ENCODE measurements at places on chromosomes 16 and 17.

GRCh38 chr17:62715882-62716390, 88.5 kb downstream of the MRC2 start:
- no peak for DNase-seq

- DNase-seq, result no peak
These were observed at the start of gene KRTAP2-3 for GRCh38 chr17:41060052-41060604. Gene KRTAP2-3 (minus strand): TSS chr17:41060114. CDS start chr17:41060050, 64 bp downstream.

- DNase-seq, result no peak
These were observed 48.5 kb downstream of the CDH13 start for GRCh38 chr16:82675300-82675699.

DNA sequence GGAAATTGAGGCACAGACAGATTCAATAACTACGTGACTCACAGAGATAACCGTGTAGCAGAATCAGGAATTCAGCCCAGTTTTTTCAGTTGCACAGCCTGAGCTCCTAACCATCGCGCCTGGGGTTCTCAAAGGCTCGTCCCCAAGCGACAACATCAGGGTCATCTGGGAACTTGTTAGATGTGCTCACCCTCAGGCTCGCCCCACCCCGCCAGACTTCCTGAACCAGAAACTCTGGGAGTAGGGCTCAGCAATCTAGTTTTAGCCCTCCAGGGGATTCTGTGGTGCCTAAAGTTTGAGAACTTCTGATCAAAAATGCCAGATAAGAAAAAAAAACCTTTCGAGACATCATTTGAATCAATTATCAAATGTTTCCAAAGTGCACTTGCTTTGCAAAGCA, 559.8 kb downstream of the WWOX start:
- DNase-seq, result no peak

GRCh38 chr16:57742543-57742942, 7.0 kb downstream of the KATNB1 start:
- no peak for DNase-seq

GRCh38 chr16:9296271-9296590, 204.8 kb downstream of the HAPSTR1 start:
- DNase-seq, result no peak

DNA sequence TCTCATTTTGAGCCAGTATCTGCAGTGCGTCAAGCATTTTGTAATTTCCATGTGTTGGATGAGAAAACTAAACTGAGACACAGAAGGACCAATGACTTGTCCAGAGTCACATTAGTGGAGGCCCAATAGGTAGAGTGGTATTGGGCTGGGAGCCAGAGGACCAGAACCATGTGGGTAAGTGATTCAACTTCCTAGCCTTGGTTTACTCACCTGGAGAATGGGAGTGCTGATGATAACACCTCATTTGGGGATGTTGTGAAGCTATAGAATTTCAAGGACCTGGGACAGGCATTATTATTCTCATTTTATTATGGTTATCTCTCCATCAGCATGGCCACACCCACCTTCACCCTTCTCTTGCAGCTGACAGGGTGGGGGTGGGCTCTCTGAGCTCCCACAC, 8.1 kb downstream of the CPNE2 start:
- DNase-seq, result no peak

GRCh38 chr16:49085686-49086085, 196.0 kb downstream of the CBLN1 start:
- DNase-seq, result no peak

- no peak for DNase-seq
These were observed 13.4 kb downstream of the ITGAL start for GRCh38 chr16:30485818-30486436.

DNA sequence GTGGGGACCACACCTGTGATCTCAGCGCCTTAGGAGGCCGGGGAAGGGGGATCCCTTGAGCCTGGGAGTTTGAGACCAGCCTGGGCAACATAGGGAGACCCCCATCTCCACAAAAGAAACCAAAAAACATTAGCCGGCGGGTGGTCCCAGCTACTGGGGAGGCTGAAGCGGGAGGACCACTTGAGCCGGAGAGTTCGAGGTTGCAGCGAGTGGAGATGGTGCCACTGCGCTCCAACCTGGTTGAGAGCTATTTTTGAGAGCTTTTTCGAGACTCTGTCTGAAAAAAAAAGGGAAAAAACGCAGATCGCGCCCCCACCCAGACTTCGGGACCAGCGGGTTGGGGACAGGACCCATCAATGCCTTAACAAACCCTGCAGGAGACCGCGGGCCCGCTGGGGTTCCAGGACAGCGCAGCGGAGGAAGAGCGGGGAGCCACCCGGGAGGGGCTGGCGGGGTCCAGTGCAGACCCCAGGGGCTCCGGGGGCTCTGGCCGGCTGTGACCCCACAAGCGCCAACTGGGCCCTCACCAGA, 762 bp upstream of the BAIAP3 start:
- DNase-seq, result no peak

- peak; percentile 59 for DNase-seq
These were observed 14.8 kb downstream of the PDP2 start for GRCh38 chr16:66894948-66895688.

DNA sequence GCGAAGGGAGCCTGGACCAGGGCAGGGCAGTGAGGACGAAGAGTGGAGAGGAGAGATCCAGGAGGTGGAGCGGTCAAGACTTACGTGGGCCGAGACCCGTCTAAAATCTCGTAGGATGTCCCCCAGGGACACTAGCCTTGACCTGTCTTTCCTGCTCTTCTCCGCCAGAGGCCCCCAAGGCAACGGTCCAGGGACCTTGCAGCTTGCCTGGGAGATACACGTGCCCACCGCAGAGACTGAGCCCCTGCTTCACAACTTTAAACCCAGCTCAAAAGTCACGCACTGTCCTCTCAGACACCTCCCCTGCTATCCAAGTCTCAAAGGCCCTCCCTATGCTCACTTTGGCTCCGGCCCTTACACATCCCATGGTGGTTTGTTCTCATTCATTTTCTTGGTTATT, 9.4 kb downstream of the TIGD7 start:
- no peak for DNase-seq

DNA sequence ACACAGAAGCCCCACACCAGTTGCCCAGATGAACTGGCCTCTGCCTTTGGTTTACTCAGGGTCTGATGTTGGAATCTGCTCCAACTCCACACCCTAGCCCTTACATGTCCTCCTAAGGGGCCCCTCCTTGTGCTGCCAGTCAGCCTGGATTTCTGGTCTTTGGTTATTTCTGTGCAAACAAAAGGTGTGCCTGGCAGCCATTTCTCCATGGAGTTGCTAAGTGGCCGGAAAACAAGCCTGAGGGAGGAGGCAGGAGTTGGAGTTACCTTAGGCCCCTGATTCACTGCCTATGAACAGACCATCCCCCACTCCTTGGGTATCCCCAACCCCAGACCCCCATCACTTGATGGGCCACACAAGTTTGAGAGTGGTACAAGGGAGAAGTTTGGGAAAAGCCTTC, 4.4 kb upstream of the ALKBH5 start:
- no peak for DNase-seq

DNA sequence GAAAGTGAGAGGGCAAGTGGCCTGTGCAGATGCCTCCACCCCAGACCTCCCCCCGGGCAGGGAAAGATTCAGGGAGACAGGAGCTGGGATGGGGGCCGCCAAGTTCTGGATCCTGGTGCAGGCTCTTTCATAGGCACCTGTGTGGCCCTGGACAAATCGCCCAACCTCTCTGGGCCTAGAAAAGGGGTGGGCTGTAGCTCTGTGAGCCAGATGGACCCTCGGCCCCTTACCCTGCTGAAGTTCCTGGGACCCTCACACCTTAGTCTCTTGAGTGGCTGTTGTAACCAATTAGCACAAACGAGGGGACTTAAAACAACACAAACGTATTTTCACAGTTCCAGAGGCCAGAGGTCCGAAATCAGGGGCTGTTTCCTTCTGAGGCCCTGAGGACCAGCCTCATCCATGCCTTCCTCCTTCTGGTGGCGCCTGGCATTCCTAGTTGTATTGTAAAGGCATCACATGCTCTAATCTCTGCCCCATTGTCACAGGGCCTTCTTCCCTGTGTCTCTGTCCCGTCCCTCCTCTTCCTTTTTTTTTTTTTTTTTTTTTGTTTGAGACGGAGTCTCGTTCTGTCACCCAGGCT, 352.6 kb downstream of the SEC14L1 start:
- DNase-seq, result no peak

DNA sequence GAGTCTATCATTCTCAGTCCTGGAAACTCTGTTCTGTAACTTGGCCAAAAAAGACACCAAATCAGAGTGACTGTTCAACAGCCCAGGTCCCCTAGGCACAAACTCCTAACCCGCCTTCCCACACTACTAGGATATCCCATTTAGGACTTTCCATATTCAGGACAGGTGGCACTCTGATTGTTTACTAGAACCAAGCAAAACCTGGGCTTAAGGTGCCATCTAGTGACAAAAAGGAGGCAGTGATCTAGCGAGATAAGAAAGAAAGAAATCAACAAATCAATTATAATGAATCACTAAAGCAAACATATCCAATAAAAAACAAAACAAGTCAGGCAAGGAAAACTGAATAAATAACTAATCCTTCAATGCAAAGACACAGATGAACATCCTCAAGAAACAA, 203.9 kb downstream of the CEP112 start:
- no peak for DNase-seq

- DNase-seq, result no peak
These were observed 15.9 kb downstream of the TMEM92 start for GRCh38 chr17:50289991-50290702.

DNA sequence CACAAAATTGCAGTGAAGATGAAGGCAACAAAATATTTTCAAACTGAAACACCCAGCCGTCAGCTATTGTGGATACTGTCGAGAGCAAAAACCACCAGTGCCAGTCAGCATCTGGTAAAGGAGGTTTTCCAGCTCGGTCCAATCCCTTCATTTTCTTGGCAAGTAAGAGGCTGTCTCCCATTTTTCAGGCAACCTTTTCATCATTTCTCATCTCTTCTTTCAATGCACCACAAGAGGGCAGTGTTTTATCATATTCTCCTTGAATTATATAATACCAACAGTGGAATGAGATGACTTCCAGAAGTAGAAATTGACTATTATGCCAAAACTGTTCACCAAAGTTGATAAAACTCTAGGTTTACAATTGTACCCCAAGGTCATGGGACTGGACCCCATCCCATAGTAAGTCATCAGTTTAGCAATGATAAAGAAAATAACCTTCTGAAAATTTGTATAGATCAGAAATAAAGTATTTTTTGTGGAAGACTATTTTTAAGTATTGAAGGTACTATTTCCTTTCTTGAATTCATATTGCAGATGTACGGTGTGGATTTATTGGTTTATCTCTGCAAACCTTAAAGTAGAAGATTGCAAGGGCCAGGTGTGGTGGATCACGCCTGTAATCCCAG, 16.8 kb downstream of the NQO1 start:
- no peak for DNase-seq

GRCh38 chr17:58412064-58412703, 5.2 kb downstream of the RNF43 start:
- DNase-seq, result no peak

GRCh38 chr17:42857389-42857788, 6.4 kb downstream of the AOC3 start:
- DNase-seq, result no peak

GRCh38 chr16:608019-608418, 18.2 kb downstream of the RAB40C start:
- DNase-seq, result no peak

DNA sequence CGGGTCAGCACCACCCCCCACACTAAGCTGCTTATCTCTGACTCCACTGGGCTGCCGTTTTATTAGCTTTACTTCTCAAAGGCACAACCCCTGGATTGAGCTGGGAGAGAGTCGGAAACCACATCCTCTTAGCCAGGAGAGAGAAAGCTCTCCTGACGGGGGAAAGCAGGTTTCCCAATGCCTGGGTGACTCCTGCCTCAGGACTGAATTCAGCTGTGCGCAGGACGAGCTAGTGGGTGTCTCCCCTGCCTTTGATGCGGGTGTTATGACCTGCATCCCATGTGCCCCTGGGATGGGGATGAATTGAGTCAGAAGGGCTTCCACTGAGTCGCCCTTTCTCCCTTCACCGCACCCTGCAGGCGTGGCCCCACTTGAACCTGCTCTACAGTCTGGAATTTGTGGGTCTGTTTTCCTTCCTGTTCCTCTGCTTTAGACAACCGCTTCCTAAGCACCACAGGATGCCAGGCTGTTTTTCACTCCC, 819.2 kb upstream of the EEF2KMT start:
- no peak for DNase-seq

DNA sequence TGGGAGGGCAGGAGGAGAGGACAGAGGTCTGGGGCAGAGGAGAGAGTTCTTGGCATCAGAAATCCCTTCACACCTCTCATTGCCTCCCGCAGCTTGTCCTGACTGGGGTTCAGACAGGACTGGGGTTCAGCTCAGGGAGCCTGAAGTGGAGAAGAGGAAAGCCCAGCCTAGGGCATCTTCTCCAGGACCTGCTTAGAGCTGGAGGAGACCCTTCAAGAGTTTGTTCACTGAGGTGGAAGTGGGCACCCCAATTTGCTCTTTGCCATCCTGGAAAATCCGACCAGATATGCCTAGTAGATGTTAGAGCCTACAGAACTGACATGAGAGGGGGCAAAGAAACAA, 2.0 kb downstream of the HOXB3 start:
- DNase-seq, result no peak

GRCh38 chr16:3776316-3776715, 59.0 kb upstream of the TRAP1 start:
- no peak for DNase-seq

DNA sequence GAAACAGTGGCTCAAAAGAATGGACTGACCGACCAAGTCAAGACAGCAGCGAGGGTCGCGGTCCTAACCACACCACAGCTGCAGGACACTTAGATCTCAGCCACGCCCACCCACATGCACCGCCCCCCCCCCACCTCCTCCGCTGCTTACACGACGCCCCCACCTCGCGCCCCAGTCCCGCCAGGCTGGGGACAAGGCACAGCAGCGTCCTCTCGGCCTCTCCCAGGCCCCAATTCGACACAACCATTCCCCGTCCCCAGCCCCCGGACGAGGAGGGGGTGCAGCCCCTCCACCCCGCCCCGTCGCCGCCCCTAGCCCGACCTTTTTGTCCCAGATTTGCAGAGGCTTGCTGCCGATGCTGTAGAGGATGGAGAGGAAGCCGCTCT, 477 bp downstream of the CFAP20 start:
- DNase-seq, result peak; percentile 53

DNA sequence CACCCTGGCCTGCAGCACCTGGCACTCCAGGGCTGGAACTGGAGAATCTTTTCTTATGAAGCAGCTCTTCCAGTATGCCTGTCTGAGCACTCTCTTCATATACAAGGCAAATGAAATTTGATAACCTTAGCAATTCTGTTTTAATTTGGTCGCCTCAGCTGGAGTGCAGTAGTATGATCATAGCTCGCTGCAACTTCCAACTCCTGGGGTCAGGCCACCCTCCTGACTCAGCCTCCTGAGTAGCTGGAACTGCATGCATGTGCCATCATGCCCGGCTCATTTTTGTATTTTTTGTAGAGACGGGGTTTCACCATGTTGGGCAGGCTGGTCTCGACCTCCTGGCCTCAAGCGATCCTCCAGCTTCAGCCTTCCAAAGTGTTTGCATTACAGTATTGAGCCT, 140.8 kb upstream of the CHMP6 start:
- DNase-seq, result no peak

- DNase-seq, result no peak
These were observed 186.7 kb downstream of the RPTOR start for GRCh38 chr17:80731323-80731722.

GRCh38 chr16:1823821-1824220, 2.8 kb downstream of the HAGH start:
- peak; percentile 75 for DNase-seq

GRCh38 chr17:9003355-9004131, 17.8 kb upstream of the NTN1 start:
- no peak for DNase-seq

Data from liver (tissue), 10 donors.